ENCODE measurements at places on chromosomes 4 and X.
A peak's percentile ranks its signal among the peaks of the same experiment; 100 is the strongest.

- DNase-seq: no peak
Measured at GRCh38 chr4:157791236-157791635, 381.6 kb downstream of the GASK1B start.

- no peak for DNase-seq
Measured at GRCh38 chrX:97909245-97909644, 1025.5 kb downstream of the RPA4 start.

DNA sequence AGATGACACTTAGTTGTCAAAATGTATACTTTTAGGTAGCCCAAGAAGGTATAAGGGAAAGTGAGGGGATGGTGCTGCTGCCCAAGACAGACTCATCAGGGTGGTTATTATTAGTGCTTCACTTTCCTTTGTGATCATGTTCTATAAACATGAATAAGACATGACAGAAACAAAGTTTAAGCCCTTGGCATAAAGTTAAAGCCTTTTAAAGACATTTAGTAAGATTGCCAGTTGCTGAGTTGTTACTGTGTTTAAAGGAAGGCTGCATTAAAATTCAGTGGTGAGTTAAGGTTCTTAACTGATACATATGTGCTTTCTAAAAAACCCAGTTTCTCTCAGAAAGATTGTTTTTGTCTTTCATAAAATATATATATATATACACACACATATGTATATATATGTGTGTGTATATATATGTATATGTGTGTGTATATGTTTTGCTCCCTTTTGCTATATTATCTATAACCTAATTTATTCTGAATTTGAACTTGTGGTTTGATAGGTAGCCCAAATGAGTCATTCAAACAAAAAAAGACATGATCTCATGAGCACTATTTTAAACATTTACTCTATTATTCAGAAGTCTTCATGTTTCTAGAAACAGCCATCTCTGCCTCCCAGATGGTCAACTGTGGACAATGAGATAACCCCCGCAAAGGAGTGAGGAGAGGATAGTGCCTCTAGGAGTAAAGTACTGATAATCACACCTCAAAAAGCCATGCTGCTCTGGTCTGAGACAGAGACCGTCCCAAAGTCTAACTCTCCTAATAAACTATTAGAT lies 98.1 kb upstream of the OTUD4 start:
- DNase-seq: no peak

DNA sequence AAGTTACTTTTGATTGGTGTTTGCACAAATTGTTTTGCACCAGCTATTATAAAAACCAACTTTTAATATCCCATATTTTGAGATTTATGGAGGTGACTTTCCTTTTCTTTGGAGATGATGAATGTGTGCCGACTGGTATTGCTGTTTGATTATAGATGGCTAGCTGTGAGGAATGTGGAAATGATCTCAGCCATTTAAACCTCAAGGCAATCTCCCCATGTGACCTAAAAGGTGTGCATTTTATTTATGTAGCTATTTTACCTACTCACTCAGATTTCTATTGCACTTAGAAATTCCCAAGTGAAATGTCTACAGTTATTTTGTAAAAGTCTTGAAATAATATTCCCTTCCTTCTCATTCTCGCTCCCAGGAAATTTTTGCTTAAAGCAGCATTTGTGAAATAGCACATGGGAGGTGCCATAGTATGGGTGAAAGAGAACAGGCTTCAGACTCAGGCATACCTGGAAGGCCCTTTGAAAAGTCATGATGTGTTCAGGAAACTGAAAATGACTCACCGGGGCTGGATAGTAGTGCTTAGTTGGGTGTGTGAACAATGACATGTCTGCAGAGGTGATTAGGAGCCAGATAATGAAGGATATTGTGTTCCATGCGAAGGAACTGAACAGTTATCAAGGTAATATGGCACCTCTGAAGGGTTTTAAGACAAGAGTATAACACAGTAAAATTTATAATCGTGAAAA lies 247.6 kb downstream of the CBLL2 start:
- DNase-seq: no peak

- no peak for DNase-seq
Measured at GRCh38 chrX:153564047-153564606, 34.8 kb downstream of the CCNQ start.

DNA sequence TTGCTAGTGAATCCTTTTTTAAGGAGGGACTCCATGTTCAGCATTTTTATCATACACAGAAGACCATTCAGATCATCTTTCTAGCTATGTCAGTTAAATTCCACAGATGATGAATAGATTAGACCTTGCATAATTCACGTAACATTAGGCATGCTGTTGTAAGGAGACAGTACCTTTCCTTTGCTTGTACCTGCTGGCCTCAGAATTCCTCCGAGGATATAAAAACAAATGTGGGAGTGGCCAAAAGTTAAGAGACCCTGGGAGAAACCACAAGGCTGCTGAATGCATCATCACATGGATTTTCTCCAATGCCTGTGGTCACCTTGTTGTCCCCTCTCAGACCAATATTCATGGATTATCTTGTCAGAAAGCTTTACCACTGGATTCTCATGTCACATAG lies 201.4 kb downstream of the MAGEB17 start:
- no peak for DNase-seq

DNA sequence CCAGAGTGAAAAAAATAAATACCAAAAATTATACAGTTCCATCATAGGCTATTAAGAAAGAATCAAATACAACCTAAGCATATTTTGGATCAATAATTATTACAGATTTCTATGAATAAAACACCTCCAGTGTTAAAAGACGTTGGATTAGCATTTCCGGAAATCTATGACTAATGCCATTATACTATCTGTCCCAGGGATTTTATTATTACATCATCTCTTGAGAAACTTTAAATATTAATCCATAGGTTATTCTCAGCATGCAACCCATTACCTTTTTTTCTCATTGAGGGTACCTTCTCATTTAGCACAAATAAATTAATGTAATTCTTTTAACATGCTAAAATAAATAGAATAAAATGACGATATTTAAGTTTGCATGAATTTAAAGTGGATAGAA lies 44.6 kb downstream of the CXorf58 start:
- no peak for DNase-seq

GRCh38 chr4:7410446-7410845 lies 24.3 kb downstream of the PSAPL1 start:
- DNase-seq: no peak

- no peak for DNase-seq
Measured at GRCh38 chr4:22850055-22850454, 157.3 kb downstream of the GBA3 start.

- no peak for DNase-seq
Measured at GRCh38 chr4:16721613-16722291, 176.7 kb downstream of the LDB2 start.

GRCh38 chrX:65300104-65300809 lies 234.3 kb downstream of the LAS1L start:
- no peak for DNase-seq

DNA sequence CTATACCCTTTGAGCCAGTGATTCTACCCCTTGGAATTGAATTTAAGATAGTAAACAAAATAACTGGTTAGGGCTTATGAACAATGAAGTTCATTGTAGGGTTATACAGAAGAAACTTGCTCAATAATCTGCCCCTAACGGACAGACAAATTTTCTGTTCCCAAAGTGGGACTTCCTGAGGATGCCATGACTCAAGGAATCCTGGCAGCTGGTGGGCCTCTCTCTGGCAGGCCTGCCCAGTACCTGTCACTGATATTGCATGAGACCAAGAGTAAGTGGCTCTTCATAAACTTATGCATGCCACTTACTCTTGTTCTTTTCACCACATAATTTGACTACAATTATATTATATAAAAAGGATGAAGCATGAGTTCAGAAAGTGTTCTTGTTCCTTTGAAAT lies 41.5 kb downstream of the GPRIN3 start:
- no peak for DNase-seq

GRCh38 chr4:190014771-190015537 lies 12.1 kb downstream of the FRG2 start:
- DNase-seq: no peak

- no peak for DNase-seq
Measured at GRCh38 chrX:40078489-40079227, 19.1 kb downstream of the BCOR start.

- no peak for DNase-seq
Measured at GRCh38 chrX:150034788-150035187, 96.5 kb upstream of the EOLA2 start.

- DNase-seq: peak; percentile 25
Measured at GRCh38 chrX:150897421-150898320, 797 bp downstream of the CD99L2 start.

- no peak for DNase-seq
Measured at GRCh38 chrX:120514236-120514635, 45.1 kb upstream of the LAMP2 start.

- DNase-seq: no peak
Measured at GRCh38 chr4:83686166-83686565, 150.3 kb downstream of the GPAT3 start.

DNA sequence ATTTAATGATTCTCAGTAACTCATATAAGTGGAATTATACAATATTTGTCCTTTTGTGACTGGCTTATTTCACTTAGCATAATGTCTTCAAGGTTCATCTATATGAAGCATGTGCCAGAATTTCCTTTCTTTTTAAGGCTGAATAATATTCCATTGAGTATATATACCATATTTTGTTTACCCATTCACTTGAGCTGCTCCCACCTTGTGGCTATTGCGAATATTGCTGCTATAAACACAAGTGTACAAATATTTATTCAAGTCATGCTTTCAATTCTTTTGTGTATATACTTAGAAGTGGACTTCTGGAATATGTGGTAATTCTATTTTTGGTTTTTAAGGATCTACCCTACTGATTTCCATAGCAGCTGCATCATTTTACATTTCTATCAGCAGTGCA lies 219.1 kb downstream of the MID1 start:
- no peak for DNase-seq

GRCh38 chr4:186825069-186825468 lies 101.4 kb upstream of the FAT1 start:
- no peak for DNase-seq

- DNase-seq: no peak
Measured at GRCh38 chr4:7819446-7819845, 120.2 kb downstream of the AFAP1 start.

DNA sequence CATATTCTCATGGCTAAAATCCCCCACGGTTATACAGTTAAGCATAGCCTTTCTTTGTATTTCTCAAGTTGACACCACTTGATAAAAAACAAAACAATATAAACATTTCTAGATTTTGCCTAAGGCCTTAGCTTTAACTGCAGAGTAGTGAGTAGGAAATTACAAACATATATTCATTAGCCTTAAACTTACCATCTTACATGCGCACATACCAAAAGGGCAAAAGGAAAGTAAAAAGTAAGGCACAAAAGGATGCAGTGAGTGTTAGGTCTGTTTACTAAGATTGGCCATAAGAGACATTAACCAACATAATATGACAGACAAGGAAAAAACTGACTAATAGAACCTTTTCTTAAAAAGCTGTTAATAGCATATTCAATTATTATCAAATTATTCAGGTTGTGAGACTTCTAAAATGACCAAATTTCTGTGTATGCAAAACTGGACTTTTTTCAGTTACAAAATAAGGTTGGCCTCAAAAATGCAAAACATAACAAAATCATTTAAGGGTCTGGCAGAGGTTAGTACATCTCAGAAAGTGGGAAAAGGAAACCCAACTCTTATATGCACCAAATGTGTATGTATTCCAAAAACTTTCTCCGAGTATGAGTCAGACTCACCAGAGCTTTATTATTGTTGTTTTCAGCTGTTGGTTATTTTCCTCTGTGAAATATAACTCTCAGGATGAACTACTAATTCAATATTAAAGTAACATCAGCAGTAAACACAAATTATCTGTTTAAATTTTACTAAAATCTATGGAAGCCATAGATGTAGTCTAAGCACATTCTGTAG lies 39.9 kb downstream of the SEPSECS start:
- DNase-seq: no peak

GRCh38 chr4:52862639-52863161 lies 583 bp downstream of the RASL11B start:
- DNase-seq: no peak

GRCh38 chr4:165505958-165506837 lies 127.4 kb downstream of the CPE start:
- DNase-seq: no peak

- no peak for DNase-seq
Measured at GRCh38 chr4:139525414-139525813, 30.6 kb downstream of the SETD7 start.

DNA sequence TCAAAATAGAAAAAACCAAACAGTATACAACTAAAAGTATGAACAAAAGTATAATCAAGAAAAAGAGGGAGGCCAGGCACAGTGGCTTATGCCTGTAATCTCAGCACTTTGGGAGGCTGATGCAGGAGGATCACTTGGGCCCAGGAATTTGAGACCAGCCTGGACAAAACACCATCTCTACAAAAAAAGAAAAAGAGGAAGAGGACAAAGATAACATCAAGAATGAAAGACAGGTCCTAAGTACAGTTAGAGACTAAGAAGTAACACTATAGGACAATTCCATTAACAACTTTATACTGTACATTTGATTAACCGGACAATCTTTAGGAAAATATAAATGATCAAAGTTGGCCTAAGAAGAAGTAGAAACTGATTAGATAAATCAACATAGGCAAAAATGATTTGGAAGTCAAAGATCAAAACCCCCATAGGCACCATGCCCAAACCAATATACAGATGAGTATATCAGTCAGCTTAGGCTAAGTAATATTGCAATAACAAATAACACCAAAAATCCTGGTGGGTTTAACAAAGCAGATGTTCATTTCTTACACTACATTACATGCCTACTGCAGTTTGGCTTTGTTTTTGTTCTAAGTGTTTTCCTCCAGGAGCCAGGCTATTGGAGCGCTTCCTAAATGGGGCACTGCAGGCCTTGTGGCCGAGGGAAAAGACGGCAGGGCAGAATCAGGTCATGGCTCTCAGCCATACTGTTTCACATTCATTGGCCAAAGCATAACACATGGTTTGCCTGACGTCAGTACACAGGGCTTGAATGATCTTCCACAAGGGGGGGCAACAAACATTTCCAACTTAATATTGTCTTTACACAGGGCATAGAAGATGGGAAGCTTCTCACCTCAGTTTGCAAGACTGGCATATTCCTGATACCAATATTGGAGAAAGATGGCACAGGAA lies 42.2 kb upstream of the HGFAC start:
- no peak for DNase-seq

DNA sequence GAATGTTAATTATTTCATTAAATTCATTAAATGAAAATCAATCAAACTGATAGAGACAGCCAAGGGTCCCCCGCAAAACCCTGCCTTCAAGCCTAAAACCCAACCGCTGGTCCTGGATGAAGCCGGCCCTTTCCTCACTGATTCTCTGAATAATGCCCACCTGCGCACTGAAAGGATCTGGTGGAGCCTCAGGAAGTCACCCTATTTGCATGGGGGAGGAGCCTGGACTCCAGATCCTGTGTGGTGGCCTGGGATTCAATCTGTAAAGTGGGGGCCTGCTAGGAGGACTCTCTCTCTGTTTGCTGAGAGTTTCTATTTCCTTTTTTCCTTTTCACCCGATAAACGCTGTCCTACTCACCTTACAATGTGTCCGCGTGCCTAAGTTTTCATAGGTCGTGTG lies 97.9 kb upstream of the ADAMTS3 start:
- DNase-seq: no peak

DNA sequence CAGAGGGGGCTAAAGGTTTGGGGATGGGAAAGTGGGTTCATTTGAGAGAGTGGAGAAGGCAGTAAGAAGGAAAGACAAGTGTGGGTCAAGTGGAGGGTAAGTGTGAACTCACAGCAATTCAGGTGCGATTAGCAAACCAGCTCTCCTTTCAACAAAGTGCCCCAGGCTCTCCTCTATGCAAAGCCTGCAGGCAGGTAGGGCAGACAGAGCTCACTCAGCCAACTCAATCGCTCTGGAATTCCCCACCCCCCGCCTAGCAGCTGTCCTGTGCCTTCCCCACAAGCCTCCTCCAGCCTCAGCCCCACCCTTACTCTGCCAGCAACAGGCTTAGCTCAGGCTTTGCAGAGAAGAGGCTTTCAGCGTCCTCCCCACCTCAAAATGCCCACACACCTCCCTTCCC lies 14.8 kb upstream of the MAMLD1 start:
- no peak for DNase-seq

Data from central memory CD4-positive, alpha-beta T cell (primary cell).